IMR-90 (cell line): ENCODE measurements at places on chromosomes 2 and 18. TPM values are rescaled to one million over a fixed set of nuclear protein-coding genes. Genes with fewer than 3 reads are reported as not detected.

IGFBP5 gene
- 392 and 433 TPM in 2 replicates for total RNA-seq

DNA sequence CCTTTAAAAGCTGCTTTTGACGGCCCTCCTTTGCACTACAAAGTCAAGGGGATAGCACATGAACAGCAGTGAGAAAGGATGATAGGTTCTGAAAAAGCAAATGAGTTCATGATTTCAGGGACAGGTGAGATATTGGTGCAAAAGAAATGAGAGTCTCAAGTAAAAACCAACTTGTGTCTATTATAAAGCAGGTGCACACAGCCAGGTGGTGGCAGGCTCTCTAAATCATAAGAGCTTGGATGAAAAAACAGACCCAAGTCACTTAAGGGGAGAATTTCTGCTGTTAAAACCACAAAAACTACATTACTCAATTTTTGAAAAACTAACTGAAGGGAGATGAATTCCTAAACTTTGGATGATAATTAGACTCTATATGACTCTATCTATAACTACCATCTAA, 201.5 kb downstream of the SP3 start:
- DNase-seq = no peak

DNA sequence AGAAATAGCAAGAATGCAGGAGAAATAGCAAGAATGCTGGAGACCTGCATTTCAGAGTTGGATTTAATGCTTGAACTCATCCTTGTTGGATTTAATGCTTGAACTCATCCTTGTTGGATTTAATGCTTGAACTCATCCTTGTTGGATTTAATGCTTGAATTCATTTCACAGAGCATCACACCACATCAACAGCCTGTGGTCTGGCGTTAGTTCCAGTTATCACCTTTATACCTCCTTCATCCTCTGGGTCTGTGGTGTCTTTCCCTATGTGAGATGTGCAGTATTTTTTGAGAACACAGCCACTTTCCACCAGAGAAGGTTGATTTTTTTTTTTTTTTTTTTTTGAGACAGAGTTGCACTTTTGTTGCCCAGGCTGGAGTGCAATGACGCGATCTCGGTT, 546.4 kb upstream of the SOX11 start:
- no peak for DNase-seq

GRCh38 chr2:138906549-138906948, 126.4 kb upstream of the NXPH2 start:
- DNase-seq = no peak

DNA sequence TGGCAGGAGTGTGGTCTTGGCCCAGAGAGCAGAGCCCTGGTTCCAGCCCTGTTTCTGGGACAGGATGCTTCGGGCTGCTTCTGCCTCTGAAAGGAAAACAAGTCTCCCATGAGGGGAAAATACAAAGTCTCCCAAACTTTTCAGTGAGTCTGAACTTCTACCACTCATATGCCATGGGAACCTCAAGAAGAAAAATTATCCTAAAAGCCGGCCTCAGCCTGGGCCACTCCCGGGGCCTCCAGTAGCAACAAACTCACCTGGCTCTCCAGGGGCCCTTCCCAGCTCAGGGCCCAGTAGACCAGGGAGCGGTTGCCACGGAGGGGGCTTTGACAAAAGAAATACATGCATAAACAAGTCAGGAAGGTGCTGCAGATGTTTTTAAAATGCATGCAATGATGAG, 289.2 kb upstream of the HDAC4 start:
- no peak for DNase-seq

- DNase-seq = peak; percentile 48
Measured at GRCh38 chr2:215635788-215636139, 199.9 kb upstream of the FN1 start.

GRCh38 chr2:120575966-120576365, 159.7 kb upstream of the GLI2 start:
- DNase-seq = no peak

DNA sequence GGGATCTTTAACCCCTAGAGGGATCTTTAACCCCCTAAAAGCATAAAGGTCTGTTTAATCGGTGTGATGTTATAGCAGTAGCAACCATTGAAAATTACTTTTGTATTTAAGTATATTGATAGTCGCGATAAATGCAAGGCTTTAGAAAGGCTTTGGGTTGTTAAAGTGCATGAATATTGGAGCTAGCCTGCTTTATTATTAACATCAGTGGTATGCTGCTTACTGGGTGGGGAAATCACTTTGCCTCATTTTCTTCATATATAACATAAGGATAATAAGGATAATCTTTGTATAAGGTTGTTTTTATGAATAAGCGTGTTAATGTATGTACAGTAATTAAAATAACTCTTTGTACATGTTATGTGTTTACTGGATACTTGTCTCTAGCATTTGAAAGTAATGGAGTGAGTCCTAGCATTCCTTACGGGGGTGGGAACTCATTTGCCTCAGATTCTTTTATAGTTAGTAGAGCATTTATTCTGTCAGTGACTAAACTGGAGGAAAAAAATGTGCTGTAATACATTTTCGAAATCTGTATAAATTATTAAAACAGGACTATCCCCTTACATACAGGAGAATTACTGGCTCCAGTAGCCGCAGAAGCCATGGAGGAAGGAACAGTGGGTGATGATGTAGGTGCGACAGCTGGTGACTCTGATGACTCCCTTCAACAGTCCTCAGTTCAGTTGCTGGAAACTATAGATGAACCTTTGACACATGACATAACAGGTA, 122.2 kb downstream of the BIRC6 start:
- peak; percentile 69 for DNase-seq

DNA sequence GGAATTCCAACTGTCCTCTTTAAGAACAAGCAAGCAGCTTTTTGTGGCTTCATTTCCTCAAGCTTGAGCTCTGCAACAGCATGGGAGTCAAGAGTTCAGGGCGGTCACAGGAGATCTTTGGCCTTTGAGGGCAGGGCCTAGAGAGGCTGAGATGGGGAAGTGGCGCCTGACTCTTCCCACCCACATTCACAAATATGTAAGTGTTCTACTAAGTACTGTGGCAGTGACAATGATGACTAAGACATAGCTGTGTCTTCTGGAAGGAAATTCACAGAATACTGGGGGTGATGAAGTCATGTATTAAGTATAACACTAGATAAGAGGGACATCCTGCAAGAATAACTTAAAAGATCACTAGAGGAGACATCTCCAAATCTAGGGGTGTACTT, 15.0 kb downstream of the RND3 start:
- DNase-seq = peak; percentile 87
